ENCODE measurements at places on chromosomes 2 and 18. TPM values are rescaled to one million over a fixed set of nuclear protein-coding genes. Genes with fewer than 3 reads are reported as not detected.

GRCh38 chr2:235270291-235270690 is 223.6 kb upstream of the AGAP1 start:
- no peak for DNase-seq

- DNase-seq, result no peak
Measured at GRCh38 chr2:191782351-191782750, 64.5 kb downstream of the CAVIN2 start.

- DNase-seq, result peak; percentile 87
Measured at GRCh38 chr2:47950340-47951301, 44.3 kb upstream of the FBXO11 start.

DNA sequence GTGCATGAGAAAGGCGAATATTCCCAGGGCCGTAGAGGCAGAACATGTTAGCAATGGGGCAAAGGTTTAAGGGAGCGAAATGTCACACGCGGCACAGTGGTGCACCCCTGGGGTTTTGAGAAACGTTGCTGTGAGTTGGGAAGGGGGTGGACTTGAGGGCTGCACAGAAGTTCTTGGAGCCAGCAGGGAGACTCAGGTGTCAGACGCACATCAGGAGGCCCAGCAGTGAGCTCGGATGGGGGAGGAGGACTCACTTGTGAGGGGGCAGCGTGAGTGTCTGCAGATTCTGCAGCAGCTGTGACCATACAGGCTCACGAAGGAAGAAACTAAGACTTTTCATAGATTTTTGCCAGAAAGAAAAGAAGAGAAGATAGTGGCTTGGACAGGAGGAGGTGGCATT is 218.2 kb downstream of the SNTG2 start:
- DNase-seq, result no peak

DNA sequence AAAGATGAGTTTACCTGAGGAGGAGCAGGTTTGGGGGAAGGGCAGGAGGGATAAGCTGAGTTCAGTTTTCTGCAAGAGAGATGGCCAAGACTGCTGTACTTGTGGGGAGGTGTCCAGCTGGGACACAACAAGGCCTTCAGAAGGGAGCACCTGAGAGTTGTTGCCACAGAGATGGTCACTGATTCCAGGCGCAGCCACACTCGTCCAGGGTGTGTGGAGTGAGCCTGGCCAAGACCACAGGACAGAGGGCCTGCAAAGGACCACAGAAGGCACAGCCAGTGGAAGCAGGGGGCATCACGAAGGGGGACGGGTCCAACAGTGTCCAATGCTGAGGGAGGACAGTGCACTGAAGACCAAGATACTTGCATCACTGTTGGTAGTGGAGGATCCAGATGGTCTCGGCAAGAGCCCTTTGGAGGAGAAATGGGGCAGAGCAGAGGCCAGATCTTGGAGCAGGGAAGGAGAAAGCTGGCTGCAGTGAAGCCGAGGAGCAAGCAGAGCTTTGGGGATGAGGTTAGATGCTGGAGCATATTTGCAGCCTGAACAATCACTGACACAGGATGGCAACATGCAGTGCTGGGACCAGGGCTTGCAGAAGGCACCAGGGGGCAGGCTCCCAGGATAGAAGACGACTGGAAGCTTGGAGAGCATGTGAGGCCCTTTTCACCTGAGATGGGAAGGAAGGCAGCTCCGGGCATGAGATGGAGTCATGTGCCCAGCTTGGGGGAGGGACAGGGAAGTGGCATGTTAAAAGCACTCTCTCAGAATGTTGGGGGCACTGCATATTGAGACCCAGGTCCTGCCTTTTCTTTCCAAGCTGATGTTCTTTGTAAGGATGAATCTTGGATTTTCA is 214.0 kb downstream of the CYP26B1 start:
- no peak for DNase-seq

GRCh38 chr18:47593744-47594472 is 336.6 kb downstream of the SMAD2 start:
- DNase-seq, result no peak

The DRC1 gene
- polyA plus RNA-seq, result 0.16 TPM

The ADD2 gene
- polyA plus RNA-seq, result 3.1 TPM

- peak; percentile 80 for DNase-seq
Measured at GRCh38 chr2:24616616-24617015, 125.6 kb downstream of the NCOA1 start.

- DNase-seq, result no peak
Measured at GRCh38 chr2:39942950-39943349, 163.9 kb upstream of the THUMPD2 start.

The TXNL1 gene
- 93.3 TPM for polyA plus RNA-seq

DNA sequence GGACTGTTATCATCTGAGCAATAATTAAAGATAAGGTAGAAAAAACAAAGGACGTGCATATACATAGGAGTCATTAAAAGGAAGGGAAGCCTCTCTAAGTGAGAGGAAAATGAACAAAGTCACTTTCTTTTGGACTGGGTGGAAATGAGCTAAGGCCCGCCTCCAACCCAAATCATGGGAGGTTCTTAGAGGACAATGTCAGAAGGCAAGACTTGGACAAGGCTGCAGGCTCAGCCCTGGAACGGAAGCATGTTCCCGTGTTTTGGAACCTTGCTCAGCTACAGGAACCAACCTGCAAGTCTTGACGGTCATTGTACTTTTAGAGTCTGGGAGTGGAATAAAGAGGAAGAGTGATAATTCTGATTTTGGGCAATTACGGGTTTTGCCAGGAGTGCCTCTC is 59.4 kb upstream of the EPB41L3 start:
- no peak for DNase-seq

DNA sequence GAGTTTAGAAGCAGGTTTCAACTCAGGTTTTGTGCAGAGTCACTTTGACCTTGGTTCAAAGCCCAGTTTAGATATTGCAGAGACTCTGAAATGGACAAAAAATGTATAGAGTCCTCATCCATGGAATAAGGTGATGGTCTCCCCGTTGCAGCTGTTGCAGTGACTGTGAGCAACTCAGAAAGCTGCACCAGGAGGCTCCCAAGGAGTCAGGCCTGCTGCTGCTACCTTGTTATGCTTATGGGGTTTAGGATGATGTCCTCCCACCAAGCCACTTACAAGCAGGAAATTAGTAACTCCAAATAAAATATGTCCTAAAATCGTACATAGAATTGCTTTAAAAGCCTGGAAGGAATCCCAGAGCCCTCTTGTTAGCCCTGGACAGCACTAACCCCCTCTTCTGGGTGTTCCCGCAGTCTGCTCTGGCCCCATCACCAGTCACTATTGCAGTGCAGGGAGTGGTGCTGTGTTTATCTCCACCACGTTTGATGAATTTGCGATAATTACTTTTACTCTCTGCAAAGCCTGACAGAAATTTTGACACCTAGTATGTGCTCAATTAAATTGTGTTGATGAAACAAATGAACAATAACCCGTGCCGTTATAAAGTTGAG is 189.0 kb downstream of the CNTNAP5 start:
- no peak for DNase-seq
